Osteocyte (in vitro differentiated cells): ENCODE measurements at places on chromosomes 1 and 21. TPM values are rescaled to one million over a fixed set of nuclear protein-coding genes. Genes with fewer than 3 reads are reported as not detected.

DNA sequence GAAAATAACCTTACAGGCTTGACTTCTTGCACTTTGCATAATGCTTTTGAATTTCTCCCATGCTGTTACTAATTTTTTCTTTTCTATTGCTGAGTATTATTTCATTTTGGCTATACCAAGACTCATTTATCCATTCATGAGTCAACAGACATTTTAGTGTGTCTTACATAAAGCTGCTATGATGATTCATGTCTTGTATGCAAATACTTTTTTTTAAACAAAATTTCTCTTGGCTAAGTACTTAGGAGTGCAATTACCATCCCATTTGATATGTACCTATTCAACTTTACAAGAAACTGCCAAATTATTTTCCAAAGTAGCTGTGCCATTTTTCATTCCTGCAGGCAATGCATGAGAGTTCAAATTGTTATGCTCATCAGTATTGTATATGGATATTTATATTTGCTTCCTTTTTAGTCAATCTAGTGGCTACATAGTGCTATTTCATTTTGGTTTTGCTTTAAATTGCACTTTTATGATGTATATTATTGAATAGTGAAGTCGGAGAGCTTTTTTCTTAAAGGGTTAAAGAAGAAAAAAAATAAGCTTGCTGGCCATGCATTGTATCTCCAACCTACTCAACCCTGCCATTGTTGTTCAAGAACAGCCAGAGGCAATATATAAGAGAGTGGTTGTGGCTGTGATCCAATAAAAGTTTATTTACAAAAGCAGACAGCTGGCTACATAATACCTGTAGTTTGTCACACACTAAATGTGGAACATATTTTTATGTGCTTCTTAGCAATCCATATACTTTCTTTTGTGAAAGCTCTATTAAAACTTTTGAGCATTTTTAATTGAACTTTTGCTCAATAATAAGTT is 862.8 kb downstream of the KCNT2 start:
- no peak overlapping the region for H3K27ac ChIP-seq
- H3K4me3 ChIP-seq: no peak overlapping the region

- peaks cover 43% of the 10 kb centered on the region for H3K4me1 ChIP-seq
- no peak for DNase-seq
- peak overlapping the region; percentile 22 for H3K4me3 ChIP-seq
- H3K27me3 ChIP-seq: no peaks in the 10 kb centered on the region
- no peak overlapping the region for H3K27ac ChIP-seq
Measured at GRCh38 chr1:37480581-37481288, 6.4 kb downstream of the ZC3H12A start.

- no peak for DNase-seq
- no peak overlapping the region for H3K4me3 ChIP-seq
- no peaks in the 10 kb centered on the region for H3K36me3 ChIP-seq
- H3K27ac ChIP-seq: no peak overlapping the region
- H3K27me3 ChIP-seq: peaks cover 2% of the 10 kb centered on the region
Measured at GRCh38 chr1:182249201-182249676, 142.4 kb downstream of the GLUL start.

- H3K36me3 ChIP-seq: peaks cover 26% of the 10 kb centered on the region
- DNase-seq: no peak
- H3K4me1 ChIP-seq: no peaks in the 10 kb centered on the region
- H3K4me3 ChIP-seq: no peak overlapping the region
Measured at GRCh38 chr1:211939876-211940468, 95.4 kb downstream of the INTS7 start.

DNA sequence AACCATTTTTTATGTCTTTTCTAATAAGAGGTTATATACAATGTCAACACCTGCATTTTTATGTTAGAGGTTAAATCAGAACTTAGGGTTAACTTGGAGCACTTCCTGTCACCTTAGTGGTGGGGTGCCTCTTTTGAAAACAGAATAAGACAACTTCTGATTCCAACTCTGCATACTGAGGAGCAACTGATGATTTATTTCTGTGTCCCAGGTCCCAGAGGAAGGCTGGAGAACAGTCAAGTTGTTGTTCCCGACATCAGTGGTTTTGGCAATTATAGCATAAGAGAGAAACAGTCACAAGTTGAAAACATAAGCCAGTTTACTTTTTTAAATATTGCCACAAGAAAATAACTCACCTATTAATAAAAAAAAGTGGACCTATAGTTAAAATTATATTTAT is 871.0 kb upstream of the ADAMTS5 start:
- H3K4me1 ChIP-seq: peaks cover 4% of the 10 kb centered on the region
- no peak overlapping the region for H3K4me3 ChIP-seq
- H3K36me3 ChIP-seq: peaks cover 4% of the 10 kb centered on the region
- H3K27me3 ChIP-seq: no peaks in the 10 kb centered on the region
- no peak for DNase-seq
- no peak overlapping the region for H3K27ac ChIP-seq

DNA sequence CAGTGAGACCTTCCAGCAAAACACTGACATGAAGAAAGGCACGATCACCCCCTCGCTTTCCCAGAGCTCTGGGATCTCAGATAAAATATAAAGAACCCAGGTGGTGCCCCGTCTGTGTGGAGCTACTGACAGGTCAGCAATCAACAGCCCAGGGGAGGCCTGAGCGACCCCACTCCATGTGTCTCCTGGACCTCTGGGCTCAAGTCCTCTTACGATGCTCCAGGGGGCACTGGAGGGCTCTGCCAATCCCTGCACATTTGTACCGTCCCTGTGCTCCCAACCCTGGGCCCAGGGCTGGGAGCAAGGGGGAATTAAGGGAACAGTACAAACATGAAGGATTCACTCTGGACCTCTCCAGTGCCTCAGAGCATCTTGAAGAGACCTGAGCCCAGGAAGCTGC is 12.5 kb downstream of the S100A7A start:
- no peak overlapping the region for H3K4me3 ChIP-seq
- no peaks in the 10 kb centered on the region for H3K27me3 ChIP-seq
- no peaks in the 10 kb centered on the region for H3K36me3 ChIP-seq
- no peak overlapping the region for H3K27ac ChIP-seq
- no peaks in the 10 kb centered on the region for H3K4me1 ChIP-seq

GRCh38 chr1:220426989-220427388 is 100.9 kb upstream of the MARK1 start:
- no peak overlapping the region for H3K27ac ChIP-seq
- H3K4me1 ChIP-seq: no peaks in the 10 kb centered on the region
- H3K36me3 ChIP-seq: no peaks in the 10 kb centered on the region
- DNase-seq: no peak
- H3K4me3 ChIP-seq: no peak overlapping the region

- H3K4me3 ChIP-seq: no peak overlapping the region
- DNase-seq: no peak
- no peaks in the 10 kb centered on the region for H3K4me1 ChIP-seq
- no peaks in the 10 kb centered on the region for H3K36me3 ChIP-seq
Measured at GRCh38 chr1:164836614-164837018, 277.6 kb downstream of the PBX1 start.

- no peak overlapping the region for H3K4me3 ChIP-seq
- peaks cover 6% of the 10 kb centered on the region for H3K4me1 ChIP-seq
- DNase-seq: no peak
- no peak overlapping the region for H3K27ac ChIP-seq
- H3K27me3 ChIP-seq: peaks cover 3% of the 10 kb centered on the region
- no peaks in the 10 kb centered on the region for H3K36me3 ChIP-seq
Measured at GRCh38 chr1:39499668-39500067, 8.2 kb downstream of the BMP8A start.

- no peak for DNase-seq
- no peaks in the 10 kb centered on the region for H3K36me3 ChIP-seq
- H3K27ac ChIP-seq: no peak overlapping the region
Measured at GRCh38 chr1:232894436-232894835, 56.0 kb upstream of the NTPCR start.

Gene AMY1A
- not detected in 2 replicates for total RNA-seq

Gene HMCN1
- total RNA-seq: 91.4 and 95.9 TPM in 2 replicates

Gene OR2L2
- 0.08 and 0.13 TPM in 2 replicates for total RNA-seq

Gene HSD3B2
- total RNA-seq: not detected in 2 replicates
